ENCODE measurements at places on chromosomes 1 and 21. TPM values are rescaled to one million over a fixed set of nuclear protein-coding genes. Genes with fewer than 3 reads are reported as not detected.

The GBP4 gene
- 32.3 TPM for polyA plus RNA-seq

The DUSP23 gene
- polyA plus RNA-seq, result 50.0 TPM

The OR2T29 gene
- not detected for polyA plus RNA-seq

The MASP2 gene
- not detected for polyA plus RNA-seq

The HSPA6 gene
- polyA plus RNA-seq, result not detected

The FBXO2 gene
- 2.3 TPM for polyA plus RNA-seq

The LRRN2 gene
- not detected for polyA plus RNA-seq

DNA sequence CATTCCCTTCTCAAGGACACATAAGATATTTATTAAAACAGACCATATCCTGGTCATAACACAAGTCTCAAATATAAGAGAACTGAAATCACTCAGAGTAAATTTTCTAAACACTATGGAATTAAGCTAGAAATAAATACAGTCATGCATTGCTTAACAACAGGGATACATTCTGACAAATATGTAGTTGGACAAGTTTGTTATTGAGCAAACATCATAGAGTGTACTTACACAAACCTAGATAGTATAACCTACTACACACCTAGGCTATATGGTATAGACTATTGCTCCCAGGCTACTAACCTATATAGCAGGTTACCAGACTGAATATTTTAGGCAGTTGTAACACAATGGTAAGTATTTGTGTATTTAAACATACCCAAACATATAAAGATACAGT lies 104.0 kb downstream of the MIS18A start:
- DNase-seq, result no peak
- no peak overlapping the region for H3K4me3 ChIP-seq
- H3K27ac ChIP-seq, result no peak overlapping the region
- no peaks in the 10 kb centered on the region for H3K4me1 ChIP-seq
- H3K27me3 ChIP-seq, result no peaks in the 10 kb centered on the region

- H3K4me3 ChIP-seq, result peak overlapping the region; percentile 72
- no peak for DNase-seq
- no peak overlapping the region for H3K27ac ChIP-seq
- peaks cover 16% of the 10 kb centered on the region for H3K4me1 ChIP-seq
- peaks cover 29% of the 10 kb centered on the region for H3K27me3 ChIP-seq
- H3K36me3 ChIP-seq, result peaks cover 4% of the 10 kb centered on the region
Observed at GRCh38 chr1:11479375-11479979, 522 bp downstream of the DISP3 start.

GRCh38 chr21:41741253-41742072 lies 25.4 kb downstream of the RIPK4 start:
- peaks cover 1% of the 10 kb centered on the region for H3K27me3 ChIP-seq
- H3K4me3 ChIP-seq, result no peak overlapping the region
- peaks cover 10% of the 10 kb centered on the region for H3K36me3 ChIP-seq
- no peak overlapping the region for H3K27ac ChIP-seq
- H3K4me1 ChIP-seq, result peaks cover 2% of the 10 kb centered on the region
- DNase-seq, result no peak

DNA sequence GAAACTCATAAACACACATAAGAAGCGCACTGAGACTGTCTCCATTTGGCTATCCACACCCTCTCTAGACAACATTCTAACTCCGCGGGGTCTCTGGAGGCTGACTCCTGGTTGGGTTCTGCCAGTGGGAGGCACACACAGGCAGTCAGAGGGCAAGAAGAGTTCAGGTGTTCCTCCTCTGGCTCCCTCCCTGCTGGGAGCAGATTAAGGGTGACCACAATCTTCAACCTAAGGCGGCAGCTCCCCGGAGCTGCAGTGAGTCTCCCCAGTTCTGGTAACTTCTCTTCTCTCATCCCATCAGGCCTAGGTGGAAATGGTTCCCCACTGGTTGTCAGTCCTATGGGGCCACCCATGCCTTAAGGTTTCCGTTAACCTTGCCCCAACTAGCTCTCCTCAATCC lies 7.4 kb upstream of the TENT5C start:
- H3K27ac ChIP-seq, result no peak overlapping the region
- peaks cover 21% of the 10 kb centered on the region for H3K27me3 ChIP-seq
- no peaks in the 10 kb centered on the region for H3K36me3 ChIP-seq
- H3K4me1 ChIP-seq, result no peaks in the 10 kb centered on the region
- H3K4me3 ChIP-seq, result no peak overlapping the region

- H3K4me1 ChIP-seq, result no peaks in the 10 kb centered on the region
- no peaks in the 10 kb centered on the region for H3K36me3 ChIP-seq
- no peak overlapping the region for H3K4me3 ChIP-seq
- H3K27me3 ChIP-seq, result no peaks in the 10 kb centered on the region
- H3K27ac ChIP-seq, result no peak overlapping the region
Observed at GRCh38 chr1:31102501-31102950, 37.0 kb upstream of the PUM1 start.

GRCh38 chr1:194570476-194570875 lies 1384.1 kb upstream of the B3GALT2 start:
- no peaks in the 10 kb centered on the region for H3K36me3 ChIP-seq
- H3K27ac ChIP-seq, result no peak overlapping the region
- H3K4me3 ChIP-seq, result no peak overlapping the region
- DNase-seq, result no peak
- no peaks in the 10 kb centered on the region for H3K27me3 ChIP-seq

DNA sequence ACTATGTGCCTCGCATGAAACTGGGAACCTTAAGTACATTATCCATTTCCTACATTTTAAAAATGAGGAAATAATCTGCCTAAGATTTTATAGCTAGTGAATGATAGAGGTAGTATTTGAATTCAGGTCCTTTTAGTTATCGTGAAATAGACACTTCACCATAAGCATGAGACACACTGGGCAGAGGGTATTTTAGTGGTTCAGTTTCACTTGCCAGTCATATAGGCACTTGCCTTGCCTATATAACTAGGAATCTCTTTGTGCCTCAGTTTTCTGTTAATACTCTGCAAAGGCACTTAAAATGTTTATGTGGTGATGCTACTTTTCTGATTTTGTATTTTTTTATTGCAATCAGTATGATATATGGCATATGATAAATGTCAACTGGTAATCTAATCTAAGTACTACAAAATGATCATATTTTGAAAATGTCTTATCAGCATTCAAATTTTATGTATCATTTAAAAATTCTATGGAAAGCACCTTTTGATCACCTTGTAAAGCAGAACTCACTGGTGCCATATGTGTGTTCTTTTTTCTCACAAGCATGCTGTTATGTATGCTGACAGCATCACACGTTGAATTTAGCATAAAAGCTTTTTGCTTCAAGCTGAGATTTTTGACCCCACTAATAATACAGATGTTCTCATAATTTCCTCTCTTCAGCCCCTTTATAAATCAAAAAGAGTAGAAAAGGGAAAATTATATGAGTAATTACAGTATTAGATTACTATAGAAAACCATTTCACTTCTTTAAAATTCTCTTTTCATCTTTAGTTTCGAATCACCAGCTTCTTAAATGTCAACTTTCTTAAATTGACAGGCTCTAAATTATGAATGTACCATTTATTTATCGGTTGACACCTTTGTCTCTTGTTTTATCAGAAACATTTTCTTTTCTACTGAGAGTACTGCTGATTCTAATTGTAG lies 52.6 kb downstream of the RPS6KC1 start:
- peaks cover 2% of the 10 kb centered on the region for H3K4me1 ChIP-seq
- no peaks in the 10 kb centered on the region for H3K27me3 ChIP-seq
- no peak overlapping the region for H3K27ac ChIP-seq
- H3K4me3 ChIP-seq, result no peak overlapping the region
- peaks cover 5% of the 10 kb centered on the region for H3K36me3 ChIP-seq
- DNase-seq, result no peak

DNA sequence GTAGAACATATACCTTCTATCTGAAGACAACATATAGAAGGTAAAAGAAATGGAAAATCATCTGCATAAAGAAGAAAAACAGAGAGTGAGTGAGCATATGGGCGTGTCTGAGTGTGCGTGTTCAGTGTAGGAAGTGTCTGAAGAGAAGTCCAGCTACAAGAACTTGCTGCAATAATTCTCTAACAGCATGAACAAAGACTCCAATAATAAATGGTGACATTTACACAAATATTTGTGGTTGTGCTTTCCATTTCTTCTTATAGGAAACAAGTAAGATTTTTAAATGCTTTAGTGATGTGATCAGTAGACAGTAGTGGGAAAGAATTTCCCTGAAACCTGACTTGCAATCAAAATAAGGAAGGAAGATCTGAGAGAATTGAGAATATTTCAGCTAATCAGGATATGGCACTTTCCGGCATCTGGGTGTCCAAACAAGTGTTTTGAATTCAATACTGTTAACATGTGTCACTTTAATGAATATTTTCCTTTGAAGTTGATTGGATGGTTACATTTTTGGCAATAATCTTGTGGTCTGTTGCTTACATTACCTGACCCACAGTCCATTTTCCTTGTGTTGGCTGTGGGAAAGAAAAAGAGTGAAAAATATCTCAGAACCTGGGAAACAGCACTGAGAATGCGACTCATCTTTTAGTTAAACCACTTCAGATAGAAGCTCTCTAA lies 154.0 kb downstream of the TGFB2 start:
- H3K27ac ChIP-seq, result no peak overlapping the region
- H3K27me3 ChIP-seq, result peaks cover 12% of the 10 kb centered on the region
- DNase-seq, result no peak
- H3K4me1 ChIP-seq, result no peaks in the 10 kb centered on the region
- H3K36me3 ChIP-seq, result no peaks in the 10 kb centered on the region

GRCh38 chr1:94237291-94238226 lies at the start of gene ARHGAP29:
ARHGAP29 (minus strand) TSS chr1:94237584; CDS start chr1:94231611, 5,973 bp downstream.
- H3K27me3 ChIP-seq, result peaks cover 82% of the 10 kb centered on the region
- no peak within 1 kb of the TSS for H3K27ac ChIP-seq
- DNase-seq, result peak; percentile 3
- no peaks in the 10 kb centered on the region for H3K36me3 ChIP-seq
- H3K4me3 ChIP-seq, result peak within 1 kb of the TSS; percentile 71
- peaks cover 16% of the 10 kb centered on the region for H3K4me1 ChIP-seq

- no peak overlapping the region for H3K27ac ChIP-seq
- DNase-seq, result no peak
- no peak overlapping the region for H3K4me3 ChIP-seq
- H3K36me3 ChIP-seq, result peaks cover 8% of the 10 kb centered on the region
- peaks cover 5% of the 10 kb centered on the region for H3K27me3 ChIP-seq
Observed at GRCh38 chr1:209787551-209787950, 3.2 kb upstream of the C1orf74 start.

DNA sequence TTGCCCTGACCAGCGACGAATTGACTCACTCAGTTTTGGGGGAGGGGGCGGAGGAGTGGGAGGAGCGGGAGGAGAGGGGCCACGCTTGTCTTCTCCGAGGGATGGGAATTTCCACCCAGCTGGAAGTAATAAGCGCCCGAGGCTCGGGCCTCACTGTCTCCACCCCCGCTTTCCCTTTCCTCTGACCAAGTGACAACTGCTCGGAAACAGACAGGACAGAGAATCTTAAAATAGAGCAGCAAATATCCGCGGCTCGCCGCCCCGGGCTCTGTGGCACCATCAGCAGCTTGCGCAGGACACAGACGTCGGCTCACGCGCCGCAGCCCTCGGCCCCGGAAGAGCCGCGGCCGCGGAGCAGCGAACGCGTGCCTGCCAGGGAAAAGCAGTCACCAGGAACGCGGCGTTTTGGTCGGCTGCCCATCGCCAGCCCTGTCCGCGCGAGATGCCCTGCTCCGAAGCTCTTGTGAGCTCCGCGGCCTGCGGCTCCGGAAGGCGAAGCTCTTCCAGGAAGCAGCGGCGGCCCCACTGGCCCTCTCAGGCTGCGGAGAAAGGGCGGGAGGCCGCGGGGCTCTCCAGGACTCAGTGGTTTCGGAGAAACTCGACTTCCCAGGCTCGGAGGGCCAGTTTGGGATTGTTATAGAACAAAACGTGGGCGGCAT lies 10.7 kb upstream of the RGS16 start:
- H3K27ac ChIP-seq, result peak overlapping the region; percentile 84
- H3K4me3 ChIP-seq, result peak overlapping the region; percentile 75
- DNase-seq, result peak; percentile 22
- no peaks in the 10 kb centered on the region for H3K36me3 ChIP-seq
- H3K27me3 ChIP-seq, result peaks cover 83% of the 10 kb centered on the region

- no peak overlapping the region for H3K27ac ChIP-seq
- DNase-seq, result no peak
- H3K36me3 ChIP-seq, result peaks cover 19% of the 10 kb centered on the region
- H3K4me3 ChIP-seq, result no peak overlapping the region
Observed at GRCh38 chr1:240255922-240256321, 164.2 kb downstream of the FMN2 start.

- H3K36me3 ChIP-seq, result no peaks in the 10 kb centered on the region
- H3K4me3 ChIP-seq, result no peak overlapping the region
- peaks cover 12% of the 10 kb centered on the region for H3K4me1 ChIP-seq
- H3K27ac ChIP-seq, result no peak overlapping the region
Observed at GRCh38 chr1:94096797-94097549, 24.0 kb downstream of the ABCA4 start.

GRCh38 chr1:184605941-184606340 lies 148.7 kb downstream of the EDEM3 start:
- H3K4me1 ChIP-seq, result no peaks in the 10 kb centered on the region
- H3K27me3 ChIP-seq, result no peaks in the 10 kb centered on the region
- no peaks in the 10 kb centered on the region for H3K36me3 ChIP-seq
- H3K4me3 ChIP-seq, result no peak overlapping the region

- H3K27ac ChIP-seq, result peak overlapping the region; percentile 87
- H3K4me3 ChIP-seq, result peak overlapping the region; percentile 4
- no peaks in the 10 kb centered on the region for H3K27me3 ChIP-seq
Observed at GRCh38 chr1:25697435-25698217, 81.0 kb downstream of the MAN1C1 start.

GRCh38 chr1:66752000-66752592 lies at the start of gene DYNLT5:
DYNLT5 (plus strand) TSS chr1:66752459; CDS start chr1:66754659, 2,200 bp downstream.
- H3K36me3 ChIP-seq, result peaks cover 2% of the 10 kb centered on the region
- peaks cover 10% of the 10 kb centered on the region for H3K4me1 ChIP-seq
- H3K27ac ChIP-seq, result no peak within 1 kb of the TSS
- H3K27me3 ChIP-seq, result peaks cover 37% of the 10 kb centered on the region
- DNase-seq, result no peak

DNA sequence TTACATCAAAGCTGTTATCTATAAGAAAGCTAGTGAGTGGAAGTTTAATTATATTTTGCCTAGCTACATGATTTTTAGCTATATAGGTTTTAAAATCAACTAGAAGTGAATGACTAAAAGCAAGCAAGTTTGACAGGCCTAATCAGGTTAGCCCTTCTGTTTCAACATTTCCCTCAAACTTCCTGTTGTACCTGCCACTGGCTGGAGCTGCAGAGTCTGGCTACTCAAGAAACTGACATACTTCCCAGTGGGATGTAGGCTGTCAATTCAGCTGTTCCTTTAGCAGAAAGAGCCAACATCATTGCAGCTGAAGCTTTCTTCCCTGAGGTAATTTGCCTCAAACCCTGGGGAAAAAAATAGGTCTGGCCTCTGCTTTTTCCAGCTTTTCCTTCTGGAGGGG lies 87.1 kb upstream of the TNR start:
- peaks cover 5% of the 10 kb centered on the region for H3K36me3 ChIP-seq
- H3K4me3 ChIP-seq, result no peak overlapping the region
- DNase-seq, result no peak
- H3K4me1 ChIP-seq, result no peaks in the 10 kb centered on the region

- no peak overlapping the region for H3K4me3 ChIP-seq
- H3K4me1 ChIP-seq, result no peaks in the 10 kb centered on the region
- H3K36me3 ChIP-seq, result no peaks in the 10 kb centered on the region
- no peaks in the 10 kb centered on the region for H3K27me3 ChIP-seq
Observed at GRCh38 chr1:219539645-219540254, 73.2 kb downstream of the ZC3H11B start.

Data from naive thymus-derived CD8-positive, alpha-beta T cell (primary cell).